ENCODE measurements at places on chromosomes 4 and X.

DNA sequence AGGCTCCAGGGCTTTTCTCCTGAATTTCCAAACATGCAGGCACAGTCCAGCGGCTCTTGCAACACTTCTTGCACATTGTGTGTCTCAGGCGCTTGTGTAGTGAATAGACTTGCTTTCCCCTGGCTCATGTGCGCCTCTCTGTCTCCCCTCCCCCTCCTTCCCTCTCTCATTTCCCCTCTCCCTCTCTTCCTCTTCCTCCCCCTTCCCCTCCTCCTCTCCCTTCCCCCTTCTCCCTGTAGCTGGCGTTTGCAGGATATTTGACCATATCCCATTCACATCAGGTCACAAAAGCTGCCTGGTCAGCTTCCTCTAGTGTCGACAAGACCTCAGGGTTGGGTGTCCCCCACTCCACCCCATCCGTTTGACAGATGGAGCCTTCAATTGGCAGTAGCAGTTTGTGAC, 2.4 kb downstream of the CHST7 start:
- DNase-seq = peak; percentile 34

GRCh38 chrX:14927401-14927800, 54.2 kb downstream of the MOSPD2 start:
- DNase-seq = peak; percentile 37

DNA sequence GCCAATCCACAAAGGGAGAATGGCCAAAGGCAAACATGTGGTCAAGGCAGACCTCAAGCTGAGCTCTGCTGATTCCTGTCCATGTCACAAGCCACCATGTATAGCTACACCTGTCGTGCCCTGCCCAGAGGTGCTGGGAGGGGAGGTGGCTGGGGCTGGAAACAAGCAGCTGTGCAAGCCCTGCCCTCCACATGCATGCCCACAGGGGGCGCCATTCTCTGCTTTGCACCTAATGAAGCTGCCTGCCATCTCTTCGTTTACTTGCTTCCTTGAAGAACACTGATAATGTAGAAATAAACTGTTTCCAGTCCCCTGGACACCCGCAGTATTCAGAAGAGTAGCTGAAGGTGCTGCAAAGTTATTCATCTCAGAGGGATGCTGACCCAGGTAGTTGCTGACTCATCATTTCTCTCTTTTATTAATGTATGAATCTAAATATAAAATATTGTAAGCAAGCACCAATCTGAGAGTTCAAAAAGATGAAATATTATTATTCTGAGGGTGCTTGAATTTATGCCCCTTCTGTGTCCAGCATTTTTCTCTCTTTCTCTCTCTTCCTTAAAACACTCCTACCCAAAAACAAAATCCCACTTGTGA, 278.6 kb downstream of the ADGRA3 start:
- DNase-seq = no peak

DNA sequence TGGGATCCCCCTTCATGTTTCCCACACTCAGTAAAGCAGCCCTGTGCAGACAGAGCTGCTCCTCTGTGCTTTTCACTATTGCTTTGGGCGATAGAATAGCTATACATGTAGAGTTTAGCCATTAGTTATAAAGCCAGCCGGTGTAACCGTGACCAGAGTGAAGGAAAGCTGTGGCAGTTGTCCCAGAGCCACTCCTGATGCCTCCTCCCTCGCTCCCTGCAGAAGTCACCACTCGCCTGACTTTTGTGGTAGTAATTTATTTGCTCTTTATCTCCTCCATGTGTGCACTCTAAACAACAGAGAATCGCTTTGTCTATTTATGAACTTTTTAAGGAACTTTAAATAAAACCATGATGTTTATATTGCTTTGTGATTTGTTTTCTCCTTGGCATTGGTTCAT, 41.8 kb upstream of the WWC2 start:
- DNase-seq = peak; percentile 5

DNA sequence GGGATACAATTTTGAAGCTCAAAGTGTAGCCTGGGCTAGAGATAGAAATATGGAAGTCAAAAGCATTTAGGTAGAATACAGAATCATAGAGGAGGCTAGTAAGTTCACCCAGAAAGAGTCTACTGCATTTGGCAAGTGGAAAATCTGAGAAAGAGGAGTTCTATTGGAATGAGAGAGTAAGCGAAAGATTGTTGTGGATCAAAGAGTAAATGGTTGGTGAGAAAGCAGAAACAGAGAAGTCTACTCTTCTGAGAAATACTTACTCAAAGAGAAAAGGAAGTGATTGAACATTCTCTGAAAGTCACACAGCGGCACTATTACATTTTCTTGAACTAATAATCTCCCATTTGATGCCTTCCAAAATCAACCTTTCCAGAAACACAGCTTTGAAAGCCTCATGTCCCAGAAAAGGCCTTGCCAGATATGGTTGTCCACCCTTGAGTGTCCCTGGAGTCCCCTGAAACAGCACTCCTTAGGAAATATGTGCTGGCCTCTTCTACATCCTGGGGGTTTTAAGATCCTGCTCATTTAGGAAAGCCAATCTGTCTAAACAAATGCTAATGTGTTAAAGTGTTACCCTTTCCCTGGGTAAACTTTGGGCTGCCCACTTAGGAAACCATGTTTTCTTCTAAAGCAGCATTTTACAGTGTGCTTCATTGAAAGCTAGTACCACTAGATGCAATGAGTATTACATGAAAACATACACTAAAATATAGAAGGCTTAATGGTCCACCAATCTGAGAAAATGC, 132.6 kb downstream of the INPP4B start:
- DNase-seq = no peak

- no peak for DNase-seq
Observed at GRCh38 chr4:26822546-26822945, 38.1 kb upstream of the STIM2 start.

- DNase-seq = no peak
Observed at GRCh38 chrX:23732704-23733103, 10.4 kb downstream of the ACOT9 start.

DNA sequence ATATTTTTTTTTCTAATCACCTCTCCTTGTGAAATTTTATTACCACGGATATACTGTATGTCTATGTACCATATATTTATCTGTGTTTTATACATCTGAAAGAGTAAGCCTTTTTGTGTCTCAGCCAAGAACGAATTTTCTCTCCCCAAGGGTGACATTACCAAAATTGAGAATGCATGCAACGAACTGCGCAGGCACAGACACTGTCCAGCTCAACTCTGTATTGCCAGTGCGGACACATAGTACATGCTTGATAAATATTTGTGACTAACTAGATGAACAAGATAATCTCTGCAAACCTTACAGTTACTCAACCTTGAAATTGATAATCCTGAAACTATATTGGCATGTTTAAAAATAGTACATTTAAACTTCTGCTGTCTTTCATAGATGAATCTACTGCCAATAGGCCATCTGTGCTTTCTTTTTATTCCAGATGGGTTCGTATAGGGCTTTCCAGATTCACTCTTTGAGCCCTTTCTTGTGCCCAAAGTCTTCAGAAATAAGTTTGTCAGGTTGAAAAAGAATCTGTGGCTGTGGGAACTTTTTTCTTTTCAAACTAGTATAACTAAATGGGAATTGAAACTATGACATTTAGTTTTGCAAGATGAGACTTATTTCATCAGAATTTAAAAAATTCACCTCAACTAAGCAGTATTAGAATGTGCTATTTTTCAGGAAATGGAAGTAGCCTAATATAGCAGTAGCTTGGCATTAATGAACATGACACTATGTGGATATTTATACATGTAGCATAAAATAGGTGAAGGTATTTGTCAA, 38.9 kb downstream of the DTHD1 start:
- DNase-seq = peak; percentile 30

GRCh38 chr4:182062936-182063335, 180.3 kb upstream of the TENM3 start:
- DNase-seq = no peak

All from muscle of back (tissue), 13 donors.